Amniotic stem cell (primary cell): ENCODE measurements at places on chromosomes 5 and 9.

- no peak for DNase-seq
Observed at GRCh38 chr5:32604800-32605765, 19.7 kb downstream of the SUB1 start.

- no peak for DNase-seq
Observed at GRCh38 chr5:159319832-159320231, 10.5 kb downstream of the IL12B start.

- DNase-seq, result no peak
Observed at GRCh38 chr5:108529381-108529780, 147.5 kb upstream of the FBXL17 start.

- DNase-seq, result no peak
Observed at GRCh38 chr9:36051317-36051716, 14.6 kb downstream of the RECK start.

GRCh38 chr9:78006734-78007133, 24.9 kb downstream of the GNAQ start:
- DNase-seq, result no peak

DNA sequence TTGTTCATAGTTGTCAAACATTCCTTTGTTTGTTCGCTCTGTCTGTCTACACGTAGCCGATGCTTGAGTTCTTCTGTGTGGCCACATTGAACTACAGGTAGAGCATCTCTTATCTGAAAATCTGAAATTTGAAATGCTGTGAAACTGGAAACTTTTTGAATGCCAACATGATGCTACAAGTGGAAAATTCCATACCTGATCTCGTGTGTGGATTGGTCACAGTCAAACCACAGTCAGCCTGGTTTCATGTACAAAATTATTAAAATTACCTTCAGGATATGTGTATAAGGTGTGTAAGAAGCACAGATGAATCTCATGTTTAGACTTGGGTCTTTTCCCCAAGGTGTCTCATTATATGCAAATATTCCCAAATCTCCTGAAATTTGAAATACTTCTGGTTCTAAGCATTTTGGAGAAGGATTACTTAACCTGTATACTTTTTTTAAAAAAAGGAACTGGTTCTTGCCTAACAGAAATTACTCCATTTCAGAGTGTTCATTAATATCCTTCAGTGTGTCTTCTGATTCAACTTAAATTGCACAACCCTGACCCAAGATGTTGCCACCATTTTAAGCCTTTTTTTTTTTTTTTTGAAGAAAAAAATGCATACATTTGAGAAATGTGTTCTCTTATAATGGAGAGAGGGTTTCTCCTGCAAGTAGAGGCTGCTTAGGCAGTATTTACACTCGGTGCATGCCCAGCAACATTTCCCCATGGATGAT, 254.3 kb downstream of the MAST4 start:
- DNase-seq, result no peak

GRCh38 chr5:109694451-109694891, 4.7 kb downstream of the MAN2A1 start:
- DNase-seq, result peak; percentile 11

DNA sequence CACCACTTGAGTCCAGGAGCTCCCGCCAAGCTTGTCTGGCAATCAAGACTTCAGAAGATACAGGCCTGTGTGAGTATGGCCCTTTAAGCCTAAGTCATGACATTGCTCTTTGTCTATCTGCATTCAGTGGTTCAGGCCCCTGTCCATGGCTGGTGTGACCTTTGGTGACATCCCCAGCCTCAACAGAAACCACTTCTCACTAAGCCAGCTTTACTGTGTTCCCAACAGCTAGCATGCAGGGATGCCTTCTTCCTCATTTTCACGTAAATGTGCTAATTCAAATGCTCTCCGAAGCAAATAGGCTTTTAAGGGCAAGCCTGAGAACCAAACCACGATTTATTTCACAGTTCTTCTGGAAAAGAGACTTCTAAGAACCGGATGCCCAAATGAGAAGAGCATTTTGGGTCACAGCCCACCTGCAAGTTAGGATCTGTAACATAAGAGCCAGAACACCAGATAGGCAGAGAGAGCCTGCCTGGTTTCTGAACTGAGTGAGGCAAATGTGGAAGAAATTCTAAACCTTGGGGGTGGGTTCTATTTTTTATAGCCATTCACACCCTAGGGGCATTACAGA, 14.9 kb downstream of the CD180 start:
- DNase-seq, result no peak

GRCh38 chr5:8864053-8864452, 681.8 kb downstream of the SEMA5A start:
- DNase-seq, result no peak

DNA sequence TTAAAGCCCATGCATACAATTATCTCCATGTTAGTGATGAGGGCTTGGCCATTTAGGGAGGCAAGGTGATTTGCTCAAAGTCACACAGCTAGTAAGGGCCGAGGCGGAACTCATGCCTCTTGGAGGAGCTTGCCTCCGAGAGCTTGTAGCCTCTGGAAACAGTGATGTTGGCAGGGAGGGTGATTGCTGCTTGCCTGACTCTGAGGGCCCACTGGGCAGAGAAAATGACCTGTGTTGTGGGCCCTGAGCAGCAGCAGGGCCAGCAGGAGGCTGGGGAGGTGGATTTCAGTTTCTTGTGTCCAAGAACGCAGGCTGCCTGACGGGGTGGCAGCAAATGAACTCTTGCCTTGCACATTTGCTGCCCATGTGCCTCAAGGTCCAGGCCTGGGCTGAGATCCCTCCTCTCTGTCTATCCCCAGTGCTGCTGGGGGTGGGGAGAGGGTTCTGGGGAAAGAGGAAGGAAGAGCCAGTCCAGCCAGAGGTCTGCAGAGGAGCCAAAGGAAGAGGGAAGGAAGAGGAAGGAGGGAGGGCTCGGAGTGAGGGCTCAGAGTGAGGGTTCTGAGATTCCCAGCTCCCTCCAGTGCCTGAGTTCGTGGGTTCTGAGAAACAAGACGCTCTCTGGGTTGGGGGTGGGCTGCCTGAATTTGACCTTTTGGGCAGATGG, 16.2 kb upstream of the PTGS1 start:
- DNase-seq, result no peak

DNA sequence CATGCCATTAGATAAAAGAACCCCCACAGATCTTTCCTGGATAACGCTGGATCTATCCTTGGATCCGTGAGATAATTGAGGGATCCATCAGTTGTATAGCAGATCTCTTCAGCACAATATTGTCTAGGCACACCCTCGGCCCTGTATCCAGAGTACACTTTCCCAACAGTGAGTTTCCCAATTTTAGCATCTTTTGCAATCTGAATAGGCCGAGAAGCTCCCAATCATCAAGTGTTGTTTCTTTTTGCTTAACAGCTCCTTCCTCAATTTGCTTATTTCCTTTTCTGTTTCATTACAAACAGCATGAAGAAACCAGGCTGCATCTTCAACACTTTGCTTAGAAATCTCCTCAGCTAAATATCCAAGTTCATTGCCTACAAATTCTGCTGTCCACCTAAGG, 4.4 kb upstream of the SPTLC1 start:
- DNase-seq, result no peak

GRCh38 chr5:145495196-145495595, 339.9 kb downstream of the PRELID2 start:
- DNase-seq, result no peak

DNA sequence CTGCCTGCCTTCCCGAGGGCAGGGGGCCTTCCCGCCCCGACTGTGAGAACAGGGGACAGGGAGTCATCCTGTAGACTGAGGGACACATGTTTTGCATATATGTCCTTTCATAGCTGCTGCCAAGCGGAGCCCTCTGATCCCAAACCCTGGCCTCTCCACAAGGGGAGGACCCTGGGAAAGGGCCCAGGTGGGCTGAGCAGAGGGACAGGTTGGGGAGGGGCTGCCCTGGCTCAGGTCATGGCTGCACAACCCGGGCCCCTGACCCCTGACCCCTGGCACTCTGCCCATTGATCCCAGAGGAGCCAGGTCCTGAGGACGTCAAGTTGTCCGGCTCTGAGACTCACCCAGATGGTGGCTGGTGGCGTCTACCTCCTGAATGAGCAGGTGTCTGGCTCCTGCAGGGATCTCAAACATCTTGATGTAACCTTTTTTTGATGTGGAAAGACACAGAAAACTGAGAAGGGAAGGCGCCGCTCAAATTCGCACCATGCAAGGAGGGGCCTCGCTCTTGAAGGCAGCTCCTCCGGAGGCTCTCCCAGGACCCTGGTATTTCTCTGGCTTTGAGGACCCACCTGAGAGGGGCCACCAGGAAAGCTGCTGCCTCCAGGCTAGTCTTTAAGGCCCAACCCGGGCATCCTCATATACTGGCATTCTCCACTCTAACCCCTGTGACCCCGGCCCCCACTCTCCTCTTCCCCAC, 71.9 kb downstream of the ZNF354C start:
- DNase-seq, result no peak

DNA sequence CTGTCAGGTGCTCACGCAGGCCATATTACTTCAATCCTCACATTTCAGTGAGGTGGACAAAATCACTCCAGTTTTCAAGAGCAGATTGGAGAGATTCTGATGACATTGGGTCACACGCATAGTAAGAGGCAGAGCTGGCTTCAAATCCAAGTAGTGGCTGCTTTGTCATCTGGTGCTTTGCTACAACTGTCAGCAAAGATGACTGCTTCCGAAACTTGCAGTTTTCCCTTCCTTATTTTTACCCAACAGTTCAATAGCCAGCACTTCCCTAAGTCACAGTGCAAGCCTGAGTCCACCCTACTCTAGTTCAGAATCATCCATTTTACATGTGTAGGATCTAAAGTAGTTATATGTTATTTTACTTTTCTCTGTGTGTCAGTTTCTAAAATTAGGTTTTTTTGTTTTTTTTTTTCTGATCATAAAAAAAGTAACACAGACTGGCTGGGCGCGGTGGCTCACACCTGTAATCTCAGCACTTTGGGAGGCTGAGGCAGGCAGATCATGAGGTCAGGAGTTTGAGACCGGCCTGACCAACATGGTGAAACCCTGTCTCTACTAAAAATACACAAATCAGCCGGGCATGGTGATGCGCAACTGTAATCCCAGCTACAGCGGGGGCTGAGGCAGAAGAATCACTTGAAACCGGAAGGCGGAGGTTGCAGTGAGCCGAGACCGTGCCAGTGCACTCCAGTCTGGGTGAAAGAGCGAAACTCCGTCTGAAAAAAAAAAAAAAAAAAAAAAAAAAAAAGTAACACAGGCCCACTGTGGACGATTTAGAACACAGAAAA, 49.6 kb downstream of the ANKDD1B start:
- DNase-seq, result no peak

GRCh38 chr5:10684303-10685086, 76.5 kb downstream of the DAP start:
- DNase-seq, result no peak

- DNase-seq, result no peak
Observed at GRCh38 chr9:14058325-14058688, 255.6 kb downstream of the NFIB start.

DNA sequence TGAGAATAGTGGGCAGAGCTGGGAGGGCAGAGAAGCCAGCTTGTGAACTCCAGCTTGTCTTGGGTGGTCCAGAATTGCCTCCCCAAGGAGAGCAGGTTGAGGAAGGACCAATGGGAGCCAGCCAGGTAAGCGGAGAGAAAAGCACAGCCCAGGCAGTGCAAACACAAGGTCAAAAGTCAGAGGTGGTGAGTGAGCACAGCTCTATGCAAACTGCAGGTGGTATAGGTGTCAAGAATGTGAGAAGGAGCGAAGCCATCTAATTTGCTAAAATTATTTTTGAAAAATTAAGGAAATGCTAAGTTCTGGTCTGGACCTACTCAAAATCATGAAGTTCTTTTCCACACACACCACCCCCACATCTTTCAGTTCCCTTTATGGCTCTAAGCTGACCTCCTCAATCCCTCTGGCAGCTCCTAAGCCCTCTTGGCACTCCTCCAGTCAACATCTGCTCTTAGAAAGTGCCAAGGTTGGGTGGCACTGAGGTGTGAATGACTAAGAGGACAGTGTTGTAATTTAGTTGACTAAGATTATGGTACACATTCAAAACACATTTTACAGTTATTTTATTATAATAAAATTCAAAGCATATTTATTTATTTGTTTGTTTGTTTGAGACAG, 6.6 kb upstream of the OTULINL start:
- no peak for DNase-seq

- DNase-seq, result no peak
Observed at GRCh38 chr5:150235500-150235854, 45.6 kb downstream of the SLC6A7 start.

DNA sequence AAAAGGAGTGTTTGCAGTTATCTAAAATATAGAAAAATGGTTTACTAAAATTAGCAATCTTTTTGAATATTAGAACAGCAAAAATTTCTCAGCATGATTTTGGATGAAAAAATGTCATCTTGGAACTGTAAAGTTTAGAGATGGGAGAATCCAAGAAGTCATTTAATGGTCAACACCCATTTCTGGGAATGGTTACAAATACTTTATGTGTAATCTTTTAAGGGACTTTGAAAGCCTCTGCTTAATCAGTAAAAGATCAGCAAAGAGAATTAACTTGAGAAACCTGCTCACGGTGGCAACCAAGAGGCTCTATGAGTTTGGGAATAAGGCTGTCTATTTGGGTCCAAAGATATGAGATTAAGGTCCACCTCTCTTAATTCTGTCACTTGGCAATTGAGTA, 13.0 kb downstream of the C1QTNF3 start:
- DNase-seq, result no peak

DNA sequence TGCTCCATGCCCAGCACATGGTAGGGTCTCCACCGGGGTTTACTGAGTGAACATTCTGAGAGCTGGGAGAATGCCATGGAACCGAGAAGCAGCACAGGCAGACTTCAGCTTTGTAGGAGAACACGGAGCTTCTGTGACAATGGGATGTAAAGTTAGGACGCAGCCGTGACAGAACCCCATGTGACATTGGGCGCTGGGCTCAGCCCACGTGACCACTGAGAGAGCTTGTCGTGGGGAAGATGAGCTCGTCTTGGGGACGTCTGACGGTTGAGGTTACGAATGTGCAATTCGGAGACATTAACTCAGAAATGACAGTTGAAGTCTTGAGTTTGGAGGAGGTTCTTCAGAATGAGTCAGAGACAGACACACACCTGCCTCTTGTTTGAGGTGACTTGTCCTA, 13.5 kb downstream of the SDHA start:
- no peak for DNase-seq

DNA sequence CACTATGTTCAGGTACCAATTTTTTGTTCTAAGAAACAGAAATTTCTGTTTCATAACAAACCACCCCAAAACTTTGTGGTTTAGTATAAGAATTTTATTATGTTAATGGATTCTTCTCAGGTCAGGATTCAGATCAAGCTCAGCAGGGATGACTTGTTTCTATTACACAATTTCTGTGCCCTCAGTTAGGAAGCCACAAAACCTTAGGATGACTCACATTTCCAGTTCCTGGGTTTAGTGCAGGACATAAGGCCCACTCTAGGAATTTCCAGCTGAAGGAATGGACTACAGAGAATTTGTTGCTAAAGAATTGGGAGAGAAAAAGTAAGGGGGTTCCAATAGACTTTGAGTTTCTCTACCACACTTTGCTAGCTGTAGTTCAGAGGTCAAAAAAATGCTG, 629.3 kb downstream of the ANXA1 start:
- DNase-seq, result peak; percentile 67
